ENCODE measurements at places on chromosomes 5 and 9. TPM values are rescaled to one million over a fixed set of nuclear protein-coding genes. Genes with fewer than 3 reads are reported as not detected.

Gene GMCL2
- total RNA-seq = 0.13 TPM

Gene SLCO4C1
- 4.5 TPM for total RNA-seq

Gene NEUROG1
- total RNA-seq = not detected

Gene CCNJL
- 36.2 TPM for total RNA-seq

Gene IFNB1
- not detected for total RNA-seq

Gene FOXD4L6
- 0.13 TPM for total RNA-seq

Gene FCN2
- not detected for total RNA-seq

Gene PDZD2
- total RNA-seq = 6.8 TPM

Gene SLC22A4
- 0.60 TPM for total RNA-seq

Gene LIX1
- 0.26 TPM for total RNA-seq

Gene PAEP
- not detected for total RNA-seq

Gene MCIDAS
- not detected for total RNA-seq

Gene PITX1
- total RNA-seq = not detected

Gene CYSRT1
- total RNA-seq = 1.6 TPM

Gene TTC23L
- total RNA-seq = 1.2 TPM

Gene SLC36A3
- total RNA-seq = not detected

Gene SNCAIP
- total RNA-seq = 10.5 TPM

Gene SPINK4
- total RNA-seq = not detected

DNA sequence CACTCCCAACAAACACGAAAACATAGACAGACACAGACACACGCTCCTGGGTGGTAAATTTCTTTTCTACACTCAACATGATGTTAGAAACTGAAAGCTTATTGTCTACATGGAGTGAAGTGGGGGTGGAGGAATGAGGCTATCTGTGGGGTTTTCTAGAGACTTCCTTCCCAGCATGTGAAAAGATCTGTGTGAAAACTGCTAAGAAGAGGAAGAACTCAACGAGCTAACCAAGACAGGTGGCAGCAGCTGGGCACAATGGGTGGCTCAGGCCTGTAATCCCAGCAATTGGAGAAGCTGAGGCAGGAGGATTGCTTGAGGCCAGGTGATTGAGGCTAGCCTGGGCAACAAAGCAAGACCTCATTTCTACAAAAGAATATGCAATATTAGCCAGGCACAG is 7.6 kb downstream of the FYB1 start:
- no peak for DNase-seq

- DNase-seq = no peak
Measured at GRCh38 chr9:79565245-79565644, 6.5 kb upstream of the TLE4 start.

GRCh38 chr5:163658702-163659567 is 153.5 kb downstream of the MAT2B start:
- no peak for DNase-seq

DNA sequence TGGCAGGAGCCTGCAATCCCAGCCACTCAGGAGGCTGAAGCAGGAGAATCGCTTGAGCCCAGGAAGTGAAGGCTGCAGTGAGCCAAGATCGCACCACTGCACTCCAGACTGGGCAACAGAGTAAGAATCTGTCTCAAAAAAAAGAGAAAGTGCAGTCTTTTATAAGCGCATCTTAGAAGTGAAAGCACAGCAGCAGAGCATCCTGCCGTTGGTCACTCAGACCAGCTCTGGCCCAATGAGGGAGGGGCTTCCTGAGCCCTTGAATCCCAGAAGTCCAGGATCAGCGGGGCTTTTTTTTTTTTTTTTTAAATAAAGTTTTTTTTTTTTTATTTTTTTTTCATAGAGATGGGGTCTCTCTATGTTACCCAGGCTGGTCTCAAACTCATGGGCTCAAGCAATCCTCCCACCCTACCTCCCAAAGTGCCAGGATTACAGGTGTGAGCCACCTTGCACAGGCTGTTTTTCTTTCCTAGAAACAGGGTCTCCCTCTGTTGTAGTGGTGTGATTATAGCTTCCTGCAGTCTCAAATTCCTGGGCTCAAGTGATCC is 42.3 kb downstream of the NAIF1 start:
- no peak for DNase-seq

GRCh38 chr5:151905557-151905961 is 19.1 kb downstream of the GLRA1 start:
- DNase-seq = no peak

- DNase-seq = no peak
Measured at GRCh38 chr5:136174021-136174659, 18.8 kb downstream of the SMIM32 start.

DNA sequence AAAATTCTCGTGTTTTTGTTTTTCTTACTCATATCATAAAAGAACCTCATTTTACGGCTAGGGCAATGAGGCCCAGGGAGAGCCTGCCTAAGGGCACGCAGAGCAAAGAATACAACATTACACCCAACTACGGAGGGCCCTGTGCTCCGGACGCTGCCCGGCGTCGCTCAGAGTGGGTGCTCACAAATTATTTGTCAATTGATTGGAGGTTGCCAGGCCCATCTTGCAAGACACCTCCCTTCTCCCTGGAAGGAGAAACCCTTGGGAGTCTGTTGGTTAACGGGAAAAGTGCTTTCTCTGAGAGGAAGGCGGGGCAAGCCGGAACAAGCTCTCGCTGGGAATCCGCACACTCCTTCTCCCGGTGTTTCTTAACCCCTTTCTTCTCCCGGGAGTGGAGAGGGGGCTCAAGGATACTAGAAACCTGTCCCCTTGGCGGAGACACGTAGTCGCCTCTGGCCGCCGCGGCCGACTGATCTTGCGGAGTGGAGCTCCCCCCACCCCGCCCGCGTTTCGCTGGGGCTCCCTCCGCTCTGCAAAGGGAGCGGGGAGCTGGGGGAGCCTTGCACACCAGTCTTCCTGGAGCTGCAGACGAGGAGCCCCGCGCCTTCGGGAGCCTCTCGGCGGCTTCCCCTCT is 599.3 kb upstream of the SGCD start:
- DNase-seq = peak; percentile 63

DNA sequence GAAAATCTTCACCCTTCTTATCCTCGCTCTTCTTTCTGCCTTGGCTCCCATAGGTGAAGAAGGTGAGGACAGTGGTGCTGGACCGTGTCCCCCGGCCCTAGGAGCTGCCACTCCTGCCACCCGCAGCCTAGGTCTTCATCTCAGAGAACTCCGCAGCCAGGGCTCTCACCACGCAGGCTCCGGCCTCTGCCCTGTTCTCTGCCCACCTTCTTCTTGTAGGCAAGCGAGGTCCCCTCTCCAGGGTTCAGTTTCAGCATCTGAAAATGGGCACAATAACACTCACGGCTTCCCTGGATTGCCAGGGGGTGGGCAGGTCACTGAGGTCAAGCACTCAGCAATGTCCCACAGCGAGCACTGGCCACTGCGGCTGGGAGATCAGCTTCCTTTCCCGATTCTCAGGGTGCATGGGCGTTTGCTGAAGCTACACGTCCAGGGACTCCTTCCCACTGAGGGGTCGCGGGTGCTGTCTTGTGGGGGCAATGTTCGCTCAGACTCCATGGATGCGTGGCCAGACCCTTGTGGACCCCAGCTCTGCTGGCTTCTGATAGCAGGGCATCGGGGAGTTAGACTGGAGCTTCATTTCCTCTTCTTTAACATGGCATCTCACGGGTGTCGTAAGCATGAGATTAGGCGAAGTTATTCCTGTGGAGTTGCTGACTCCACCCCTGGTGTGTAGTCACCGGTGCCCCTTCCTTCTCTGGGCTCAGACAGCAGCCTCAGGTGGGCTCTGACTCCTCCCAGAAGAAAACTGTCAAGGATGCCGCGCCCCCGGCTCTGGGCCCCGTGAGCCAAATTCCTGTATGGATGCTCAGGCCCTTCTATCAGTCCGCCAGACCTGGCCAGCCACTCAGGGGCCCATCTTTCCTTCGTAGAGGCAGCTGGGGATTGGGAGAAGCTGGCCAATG is 145.1 kb upstream of the IRX2 start:
- no peak for DNase-seq

DNA sequence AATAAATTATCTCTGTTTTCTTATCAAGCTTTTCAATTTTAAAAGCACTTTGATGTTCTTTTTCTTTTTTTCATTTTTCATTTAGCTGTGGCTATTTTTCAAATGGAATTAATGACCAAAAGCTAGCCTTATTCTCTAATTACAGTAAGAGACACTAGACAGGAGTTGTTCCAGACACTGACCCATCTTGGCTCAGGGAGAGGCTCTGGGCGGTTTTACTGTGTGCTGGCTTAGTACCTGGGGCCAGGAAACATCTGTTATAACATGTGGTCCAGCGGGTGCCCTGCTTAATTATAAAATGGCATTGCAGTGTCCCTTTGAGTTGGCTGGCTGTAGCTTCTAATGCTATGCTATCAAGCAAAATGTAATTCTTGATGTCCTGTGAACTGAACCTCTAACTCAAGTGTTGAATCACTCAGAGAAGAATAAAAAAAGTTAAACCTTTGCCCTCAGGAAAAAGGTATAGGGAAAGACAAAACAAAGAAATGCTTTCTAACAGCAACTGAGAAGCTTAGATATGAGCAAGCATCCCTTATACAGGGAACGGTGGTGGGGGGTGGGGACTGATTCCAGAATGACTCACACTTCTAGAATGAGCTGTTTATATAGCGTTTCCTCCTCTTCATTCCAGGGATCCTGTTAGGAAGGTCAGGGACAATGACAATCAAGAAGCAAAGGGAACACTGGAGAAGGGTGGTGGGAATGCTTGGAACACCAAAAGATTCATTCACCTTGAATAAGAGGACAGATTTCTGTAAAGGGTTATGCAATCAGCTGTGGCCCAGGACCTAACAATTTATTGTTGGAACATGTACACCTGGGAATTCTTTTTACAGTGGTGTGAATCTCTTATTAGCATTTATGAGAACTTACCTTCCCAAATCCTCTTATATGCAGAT is 58.7 kb upstream of the NFIB start:
- no peak for DNase-seq

- DNase-seq = no peak
Measured at GRCh38 chr9:134978272-134978671, 60.6 kb upstream of the FCN1 start.

DNA sequence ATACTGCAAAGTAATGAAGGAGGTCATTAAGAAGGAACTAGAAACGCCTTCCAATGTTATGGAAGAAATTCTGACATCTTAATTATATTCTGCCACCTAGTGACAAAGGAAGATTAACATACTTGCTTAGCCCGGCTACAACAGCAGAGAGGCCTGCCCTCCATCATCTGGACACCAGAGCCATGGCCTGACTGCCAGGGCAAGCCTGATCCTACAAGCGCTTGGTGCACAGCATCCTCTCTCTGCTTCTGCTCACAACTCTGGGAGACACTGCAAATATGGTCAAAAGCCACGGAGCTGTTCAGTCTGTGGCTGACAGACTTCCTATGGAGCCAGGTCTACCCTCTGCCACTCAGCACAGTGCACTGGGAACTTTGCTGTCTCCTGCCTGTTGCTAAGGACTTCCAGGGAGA is 87.3 kb upstream of the SLC44A1 start:
- no peak for DNase-seq

- no peak for DNase-seq
Measured at GRCh38 chr5:14414656-14415023, 167.0 kb upstream of the OTULINL start.

GRCh38 chr5:17343675-17344074 is 126.2 kb downstream of the BASP1 start:
- no peak for DNase-seq

GRCh38 chr9:98415782-98416181 is 160.3 kb upstream of the TBC1D2 start:
- no peak for DNase-seq

DNA sequence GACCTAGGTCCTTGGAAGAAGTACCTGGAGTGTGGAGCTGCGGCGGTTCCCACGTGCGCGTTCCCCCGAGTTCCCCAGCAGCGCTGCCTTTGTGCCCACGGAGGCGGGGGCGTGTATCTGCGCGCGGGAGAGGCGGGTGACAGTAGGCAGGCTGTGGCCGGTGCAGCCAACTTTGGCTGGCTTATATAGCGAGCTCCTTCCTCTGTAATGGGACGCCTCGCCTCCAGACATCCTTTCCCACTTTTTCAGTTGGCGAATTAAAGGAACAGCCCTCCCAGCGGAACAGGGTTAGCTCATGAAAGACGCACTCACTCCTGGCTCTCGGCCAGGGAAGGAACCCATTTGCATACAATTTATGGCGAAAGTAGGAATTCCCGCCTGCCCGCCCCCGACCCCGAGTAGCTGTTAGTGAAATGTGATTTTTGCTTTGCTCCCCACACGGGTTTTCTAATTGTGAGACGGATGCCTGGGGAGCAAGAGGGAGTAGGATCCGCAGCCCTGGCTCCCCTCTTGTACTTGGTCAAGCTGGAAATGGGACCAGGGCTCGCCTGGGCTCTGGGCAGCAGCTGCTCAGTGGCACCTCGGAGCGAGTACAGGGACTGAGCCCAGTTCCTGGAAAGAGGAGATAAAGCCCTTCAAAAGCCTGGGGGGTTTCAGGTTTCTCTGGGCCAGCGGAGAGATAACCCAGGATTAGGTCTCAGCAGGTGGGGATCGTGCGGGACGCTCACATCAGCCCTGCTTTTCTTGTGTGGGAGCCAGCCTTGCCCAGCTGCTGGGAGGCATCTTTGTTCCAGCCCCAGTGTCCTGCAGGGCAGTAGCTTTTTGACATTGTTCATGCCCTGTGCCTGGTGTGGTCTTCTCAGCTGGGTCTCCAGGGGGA is at the start of gene TNC:
Gene TNC, minus strand, starts transcription at position 159 of the 880 bp plus-strand sequence. CDS start 27,139 bp downstream, outside the sequence.
- peak; percentile 77 for DNase-seq

- no peak for DNase-seq
Measured at GRCh38 chr9:98807814-98808195, 335 bp downstream of the GALNT12 start.

- DNase-seq = no peak
Measured at GRCh38 chr9:131259916-131260597, 16.3 kb downstream of the FAM78A start.

- DNase-seq = no peak
Measured at GRCh38 chr9:135244271-135245221, 157.1 kb downstream of the OLFM1 start.

DNA sequence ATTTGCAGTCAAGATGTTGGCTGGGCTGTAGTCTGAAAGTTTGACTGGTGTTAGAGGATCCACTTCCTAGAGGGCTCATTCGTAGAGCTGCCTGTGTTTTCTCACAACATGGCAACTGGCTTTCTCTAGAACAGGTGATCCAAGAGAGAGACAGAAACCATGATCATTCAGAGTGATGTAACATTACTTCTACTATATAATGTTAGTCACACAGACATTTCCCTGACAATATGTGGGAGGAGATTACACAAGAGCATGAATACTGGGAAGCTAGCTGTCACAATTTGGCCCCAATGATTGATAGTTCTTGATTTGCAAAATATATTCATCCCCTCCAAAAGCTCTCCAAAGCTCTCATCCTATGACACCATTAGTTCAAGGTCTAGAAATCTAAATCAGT is 10.9 kb upstream of the TMEM161B start:
- DNase-seq = no peak
